ENCODE measurements at places on chromosomes 16 and 17. TPM values are rescaled to one million over a fixed set of nuclear protein-coding genes. Genes with fewer than 3 reads are reported as not detected.
A peak's percentile ranks its signal among the peaks of the same experiment; 100 is the strongest.

DNA sequence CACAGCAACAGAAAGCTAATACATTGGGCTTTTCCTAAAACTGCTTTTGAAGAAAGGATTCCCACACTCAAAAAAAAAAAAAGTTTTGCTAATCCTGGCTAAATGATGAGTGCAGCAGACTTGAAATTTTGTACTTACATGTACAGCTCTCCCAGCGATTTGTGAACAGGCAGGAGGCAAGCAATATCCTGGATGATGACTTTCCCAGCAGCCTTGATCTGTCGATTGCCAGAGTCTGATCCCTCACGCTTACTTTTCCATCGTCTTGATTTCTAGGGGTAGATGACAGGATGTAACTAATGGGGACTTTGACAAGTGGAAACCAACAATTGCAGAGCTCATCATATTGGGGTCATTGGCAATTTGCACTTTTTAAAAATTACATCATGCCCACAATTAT lies 91.4 kb downstream of the WDR59 start:
- DNase-seq: no peak

The TP53TG3B gene
- not detected for polyA plus RNA-seq

DNA sequence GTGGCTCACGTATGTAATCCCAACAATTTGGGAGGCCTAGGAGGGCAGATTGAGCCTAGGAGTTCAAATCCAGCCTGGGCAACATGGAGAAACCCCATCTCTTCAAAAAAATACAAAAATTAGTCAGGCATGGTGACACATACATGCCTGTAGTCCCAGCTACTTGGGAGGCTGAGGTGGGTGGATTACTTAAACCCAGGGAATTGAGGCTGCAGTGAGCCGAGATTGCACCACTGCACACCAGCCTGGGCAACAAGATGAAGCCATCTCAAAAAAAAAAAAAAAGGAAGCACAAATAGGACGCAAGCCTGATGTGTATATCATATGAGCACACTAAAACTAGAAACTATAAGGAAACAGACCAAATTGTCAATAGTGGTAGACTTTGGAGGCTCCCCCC lies 17.1 kb upstream of the FLCN start:
- no peak for DNase-seq

DNA sequence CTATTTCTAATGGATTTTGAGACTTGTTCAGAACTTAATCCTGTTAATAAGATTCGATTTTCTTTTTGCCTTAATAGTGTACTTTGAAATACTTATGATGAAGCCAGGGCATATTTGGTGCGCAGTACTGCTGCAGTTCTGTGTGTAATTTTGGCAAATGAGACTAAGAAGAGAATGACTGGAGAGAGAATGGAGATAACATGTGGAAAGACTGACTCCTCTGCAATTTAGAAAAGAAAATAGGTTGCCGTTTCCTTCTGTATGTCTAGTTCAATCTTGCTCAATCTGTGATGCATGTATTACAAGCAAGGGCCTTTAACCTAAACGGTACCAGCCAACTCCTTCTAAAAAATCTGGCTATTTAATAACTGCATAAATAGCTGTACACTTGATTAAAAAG lies 285.1 kb upstream of the CDH11 start:
- no peak for DNase-seq

The CCDC200 gene
- not detected for polyA plus RNA-seq

- no peak for DNase-seq
These were observed 12.4 kb downstream of the FAM234A start for GRCh38 chr16:247027-247426.

DNA sequence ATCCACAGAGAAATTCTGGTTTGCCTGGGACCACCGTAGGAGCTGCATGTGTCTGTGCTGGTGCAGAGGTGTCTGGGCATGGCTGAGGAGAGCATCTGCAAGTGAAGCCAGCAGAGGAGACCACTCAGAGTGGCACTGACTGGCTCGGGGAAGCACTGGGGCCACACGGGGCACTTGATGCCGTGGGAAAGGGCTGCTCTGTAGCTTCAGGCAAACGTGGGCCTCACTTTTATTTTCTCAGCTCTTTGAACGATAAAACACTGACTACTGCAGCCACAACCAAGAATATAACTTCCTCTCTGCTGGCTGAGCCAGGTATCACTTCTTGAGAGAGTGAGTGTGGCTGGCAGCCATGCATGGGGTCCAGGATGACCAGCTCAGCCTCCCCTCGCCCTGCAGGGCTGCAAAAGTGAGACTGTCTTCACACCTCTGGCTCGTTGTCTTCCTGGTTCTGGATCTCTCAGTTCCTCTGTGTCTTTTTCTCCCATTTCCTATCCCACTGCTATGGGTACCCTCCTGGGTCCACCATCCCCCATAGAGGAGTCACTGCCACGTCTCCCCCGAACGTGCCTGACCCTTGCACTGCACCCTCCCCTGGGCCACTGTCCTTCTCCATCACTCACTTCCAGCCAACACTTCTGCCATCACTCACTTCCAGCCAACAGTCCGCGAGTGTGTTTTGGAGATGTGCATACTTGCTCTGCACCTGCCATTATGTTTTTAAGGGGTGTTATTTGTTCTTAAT lies 201.4 kb upstream of the CHMP6 start:
- no peak for DNase-seq

GRCh38 chr17:43766413-43767052 lies 7.9 kb upstream of the SOST start:
- peak; percentile 47 for DNase-seq

GRCh38 chr17:44389281-44389680 lies at the start of gene ITGA2B:
Gene ITGA2B (minus strand): TSS chr17:44389649. CDS start chr17:44389473, 176 bp downstream.
- no peak for DNase-seq

GRCh38 chr17:51362811-51363585 lies 102.7 kb downstream of the UTP18 start:
- DNase-seq: no peak

- DNase-seq: no peak
These were observed 23.6 kb downstream of the C16orf90 start for GRCh38 chr16:3471518-3472176.

The FOXN1 gene
- polyA plus RNA-seq: not detected

Data from heart right ventricle (tissue), 16 donors.